ENCODE measurements at places on chromosomes 16 and 17.

DNA sequence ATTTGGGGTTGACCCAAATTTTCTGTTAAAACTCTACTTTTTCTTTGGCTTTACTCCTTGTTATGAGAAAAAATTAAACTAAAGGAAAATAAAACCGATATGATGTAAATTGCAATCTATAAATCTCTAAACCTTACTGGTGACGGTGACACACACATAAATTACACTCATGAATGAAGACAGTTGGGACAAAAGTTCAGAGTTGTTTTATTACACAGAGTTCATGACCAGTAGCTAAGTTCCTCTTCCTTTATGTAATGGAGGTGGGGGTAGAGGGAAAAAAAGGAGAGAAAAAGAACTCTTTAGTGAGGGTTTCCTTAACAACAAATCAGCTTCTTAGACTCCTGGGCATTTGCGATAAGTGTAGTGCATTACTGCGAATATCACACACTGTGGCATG is 220.7 kb downstream of the KCNJ2 start:
- no peak for DNase-seq

- no peak for DNase-seq
Observed at GRCh38 chr16:57589374-57589773, 39.1 kb upstream of the ADGRG1 start.

- DNase-seq = no peak
Observed at GRCh38 chr17:56121191-56122051, 31.9 kb upstream of the ANKFN1 start.

DNA sequence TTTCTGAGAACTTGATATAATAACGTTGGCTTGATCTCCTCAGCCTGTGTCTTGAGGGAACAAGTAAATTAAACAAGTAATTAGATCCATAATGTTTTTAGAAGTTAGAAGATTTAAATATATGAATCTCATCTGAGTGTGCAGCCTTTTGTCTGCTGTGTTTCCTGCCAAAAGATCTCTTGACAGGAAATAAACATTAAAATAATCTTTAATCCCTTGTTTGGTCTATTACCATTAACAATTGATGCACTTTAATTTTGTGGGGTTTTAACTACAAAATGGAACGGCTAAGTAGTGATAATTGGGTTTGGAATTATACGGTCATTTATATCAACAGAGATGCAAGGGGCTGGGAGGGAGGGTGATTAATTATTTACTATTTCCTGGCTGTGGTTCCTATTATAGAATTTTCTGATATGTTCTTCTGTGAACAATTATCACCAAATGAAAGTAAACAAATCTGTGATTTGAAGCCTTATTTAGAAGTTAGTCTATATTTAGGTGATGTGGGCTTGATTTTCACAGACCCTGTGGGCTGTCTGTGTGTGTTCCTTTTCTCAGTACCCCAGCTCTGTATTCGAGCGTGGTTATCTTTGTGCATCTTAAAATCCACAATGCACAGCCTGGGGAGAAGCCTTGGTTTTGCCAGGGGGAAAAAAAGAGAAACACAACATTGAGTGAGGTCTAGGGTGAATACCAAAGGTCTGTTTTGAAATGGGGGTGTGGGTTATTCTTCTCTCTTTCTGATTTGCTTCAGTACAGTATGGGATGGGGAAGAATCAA is 556.1 kb downstream of the WWOX start:
- DNase-seq = no peak

GRCh38 chr17:45146890-45147580 is 1.2 kb upstream of the HEXIM1 start:
- peak; percentile 61 for DNase-seq

DNA sequence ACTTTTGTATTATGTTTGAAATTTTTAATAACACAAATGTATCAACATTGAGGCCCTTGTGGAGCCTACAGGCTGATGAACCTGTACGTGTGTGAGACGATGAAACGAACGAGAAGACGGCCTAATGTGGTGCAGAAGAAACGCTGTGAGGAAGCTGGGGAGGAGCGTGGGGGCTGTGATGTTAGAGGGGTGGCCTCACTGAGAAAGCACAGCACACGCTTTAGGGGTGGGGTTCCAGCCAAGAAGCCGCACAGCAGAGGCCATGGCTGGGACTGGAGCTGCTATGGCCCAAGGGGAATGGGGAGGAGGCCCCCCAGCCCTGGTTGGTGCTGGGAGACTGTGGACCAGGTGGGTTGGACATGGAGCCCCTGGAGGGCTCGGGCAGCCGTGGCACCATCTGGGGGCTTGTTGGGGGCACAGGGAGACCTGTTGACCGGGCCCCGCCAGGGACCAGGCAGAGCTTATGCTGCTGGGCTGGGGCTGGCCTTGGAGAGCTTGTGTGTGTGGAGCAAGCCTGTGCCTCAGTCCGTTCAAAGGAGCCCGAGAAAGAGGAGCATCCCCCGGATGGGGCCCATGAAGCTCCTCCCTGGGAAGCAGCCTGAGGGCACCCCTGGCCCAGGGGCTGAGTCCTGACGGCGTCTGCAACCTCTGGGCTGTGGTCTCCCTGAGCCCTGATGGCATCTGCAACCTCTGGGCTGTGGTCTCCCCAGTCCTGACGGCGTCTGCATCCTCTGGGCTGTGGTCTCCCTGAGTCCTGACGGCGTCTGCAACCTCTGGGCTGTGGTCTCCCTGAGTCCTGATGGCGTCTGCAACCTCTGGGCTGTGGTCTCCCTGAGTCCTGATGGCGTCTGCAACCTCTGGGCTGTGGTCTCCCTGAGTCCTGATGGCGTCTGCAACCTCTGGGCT is 44.7 kb downstream of the METRNL start:
- no peak for DNase-seq

- DNase-seq = no peak
Observed at GRCh38 chr16:77853161-77853560, 64.8 kb downstream of the VAT1L start.

DNA sequence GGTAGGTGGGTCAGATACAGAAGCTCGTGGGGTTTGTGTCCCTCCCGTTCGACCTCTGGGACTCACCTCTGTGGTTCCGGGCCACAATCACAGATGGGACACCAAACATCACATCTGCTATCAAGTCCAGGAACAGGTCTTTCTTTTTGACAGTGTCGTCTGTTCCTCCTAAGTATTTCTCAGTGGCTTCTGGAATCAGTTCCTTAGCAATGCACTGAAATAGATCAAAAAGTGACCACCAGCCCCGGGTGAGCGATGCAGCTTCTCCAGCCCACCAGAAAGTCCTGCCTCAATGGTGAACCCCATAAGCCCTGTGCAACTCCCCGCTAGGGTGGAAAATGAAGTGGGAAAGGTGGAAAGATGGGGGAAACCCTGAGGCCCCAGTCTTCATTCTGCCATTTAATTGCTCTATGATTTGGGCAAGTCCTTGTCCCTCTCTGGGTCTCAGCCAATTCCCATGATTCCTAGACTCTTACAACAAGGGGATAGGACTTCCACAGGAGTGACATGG is 22.4 kb downstream of the CES1 start:
- peak; percentile 1 for DNase-seq

DNA sequence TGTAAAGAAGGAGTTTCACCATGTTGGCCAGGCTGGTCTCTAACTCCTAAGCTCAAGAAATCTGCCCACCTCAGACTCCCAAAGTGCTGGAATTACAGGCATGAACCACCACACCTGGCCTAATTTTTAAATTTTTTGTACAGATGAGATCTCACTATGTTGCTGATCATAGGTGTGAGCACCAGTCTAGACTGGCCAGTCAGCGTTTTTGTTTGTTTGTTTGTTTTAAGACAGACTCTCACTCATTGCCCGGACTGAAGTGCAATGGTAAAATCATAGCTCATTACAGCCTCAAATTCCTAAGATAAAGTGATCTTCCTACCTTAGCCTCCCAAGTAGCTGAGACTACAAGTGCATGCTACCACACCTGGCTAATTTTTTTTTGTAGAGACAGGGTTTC is 38.0 kb upstream of the TAOK1 start:
- DNase-seq = no peak

DNA sequence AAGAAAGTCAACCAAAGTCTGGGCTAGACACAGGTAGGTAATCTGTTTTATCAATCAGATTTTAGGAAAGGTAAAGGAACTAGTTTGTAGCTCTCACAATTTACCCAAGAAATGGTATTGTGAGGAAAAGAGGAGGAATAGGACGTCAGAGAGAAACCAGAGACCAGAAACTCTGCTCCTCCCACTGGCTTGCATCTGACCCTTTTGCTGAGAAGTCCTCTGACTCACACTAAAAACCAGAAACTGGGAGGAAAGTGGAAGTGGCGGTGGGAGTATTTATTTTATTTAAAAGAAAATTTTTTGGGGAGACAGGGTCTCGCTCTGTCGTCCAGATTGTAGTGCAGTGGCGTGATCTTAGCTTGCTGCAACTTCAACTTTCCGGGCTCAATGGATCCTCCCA is 38.0 kb upstream of the MNT start:
- peak; percentile 47 for DNase-seq

DNA sequence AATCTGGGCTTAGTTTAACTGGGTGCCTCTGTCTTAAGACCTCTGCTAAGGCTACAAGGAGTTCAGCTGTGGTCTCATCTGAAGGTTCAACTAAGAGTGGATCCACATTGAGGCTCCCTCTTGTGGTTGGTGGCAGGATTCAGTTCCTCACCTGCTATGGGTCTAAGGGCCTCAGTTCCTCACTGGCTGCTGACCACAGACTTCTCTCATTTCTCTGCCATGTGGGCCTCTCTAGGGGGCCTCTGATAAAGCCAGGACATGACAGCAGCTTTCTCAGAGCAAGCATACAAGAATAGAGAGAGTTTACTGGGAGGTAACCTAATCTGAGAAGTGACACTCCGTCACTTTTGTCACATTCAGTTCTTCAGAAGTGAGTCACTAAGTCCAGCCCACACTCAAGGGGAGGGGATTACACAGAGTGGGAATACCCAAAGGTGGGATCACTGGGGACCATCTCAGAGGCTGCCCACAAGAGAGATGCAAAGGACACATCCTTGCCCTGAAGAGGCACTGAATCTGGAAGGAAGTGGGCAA is 19.2 kb upstream of the ABAT start:
- DNase-seq = no peak

DNA sequence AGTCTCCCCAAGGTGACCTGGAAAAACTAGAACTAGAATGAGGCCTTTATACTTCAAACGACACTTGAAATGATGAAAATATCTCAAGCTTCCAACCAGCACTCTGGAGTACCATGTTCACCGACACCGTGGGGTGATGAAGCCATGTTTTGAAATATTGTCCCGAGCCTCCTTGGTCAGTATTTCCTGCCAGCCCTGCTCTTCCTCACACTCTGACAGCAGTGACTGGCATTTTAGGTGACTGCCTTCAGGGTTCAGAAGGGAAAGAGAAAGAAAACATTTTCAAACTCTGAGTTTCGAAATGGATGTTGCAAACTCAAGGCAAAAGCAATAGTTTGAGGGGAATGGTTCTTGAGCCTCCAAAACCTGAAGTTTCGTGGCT is 39.3 kb upstream of the IRX6 start:
- no peak for DNase-seq
